Activated naive CD4-positive, alpha-beta T cell treated with anti-CD3 and anti-CD28 coated beads, Interleukin-2, amount 50 U/mL, for 72 hours (primary cell): ENCODE measurements at places on chromosomes 1 and 21. TPM values are rescaled to one million over a fixed set of nuclear protein-coding genes. Genes with fewer than 3 reads are reported as not detected.
A peak's percentile ranks its signal among the peaks of the same experiment; 100 is the strongest.

Gene LCE1B
- total RNA-seq: not detected

Gene HCRTR1
- total RNA-seq: not detected

Gene GBP7
- total RNA-seq: not detected

Gene SYT14
- total RNA-seq: not detected

Gene CTSS
- 88.4 TPM for total RNA-seq

Gene HTR1D
- total RNA-seq: not detected

Gene KCNJ15
- 1.5 TPM for total RNA-seq

Gene TRPM2
- total RNA-seq: 16.3 TPM

Gene HTR6
- 0.11 TPM for total RNA-seq

Gene OR2T33
- not detected for total RNA-seq

Gene ARHGAP30
- 180 TPM for total RNA-seq

Gene HMGCS2
- total RNA-seq: not detected

Gene LRRIQ3
- 1.6 TPM for total RNA-seq

GRCh38 chr1:23904748-23905357, 8.3 kb downstream of the CNR2 start:
- peak; percentile 58 for DNase-seq

DNA sequence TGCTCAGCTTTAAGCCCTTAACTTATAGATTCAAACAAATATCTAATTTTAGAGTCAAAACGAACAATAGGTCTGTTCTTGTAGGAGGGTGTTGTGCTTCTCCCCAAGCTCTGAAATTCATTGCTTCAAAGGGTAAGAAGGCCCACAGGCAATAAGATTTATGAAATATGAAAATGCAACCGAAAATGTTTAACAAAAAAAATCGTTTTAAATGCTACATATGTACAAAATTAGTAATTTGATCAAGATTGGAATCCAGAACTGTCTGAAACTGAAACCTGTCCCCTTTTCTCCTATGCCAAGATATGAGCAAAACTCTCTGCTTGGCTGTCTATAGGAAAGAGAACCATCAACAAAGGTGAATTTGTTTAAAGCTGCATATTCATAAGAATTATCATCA, 534.3 kb downstream of the PLPP3 start:
- no peak for DNase-seq

DNA sequence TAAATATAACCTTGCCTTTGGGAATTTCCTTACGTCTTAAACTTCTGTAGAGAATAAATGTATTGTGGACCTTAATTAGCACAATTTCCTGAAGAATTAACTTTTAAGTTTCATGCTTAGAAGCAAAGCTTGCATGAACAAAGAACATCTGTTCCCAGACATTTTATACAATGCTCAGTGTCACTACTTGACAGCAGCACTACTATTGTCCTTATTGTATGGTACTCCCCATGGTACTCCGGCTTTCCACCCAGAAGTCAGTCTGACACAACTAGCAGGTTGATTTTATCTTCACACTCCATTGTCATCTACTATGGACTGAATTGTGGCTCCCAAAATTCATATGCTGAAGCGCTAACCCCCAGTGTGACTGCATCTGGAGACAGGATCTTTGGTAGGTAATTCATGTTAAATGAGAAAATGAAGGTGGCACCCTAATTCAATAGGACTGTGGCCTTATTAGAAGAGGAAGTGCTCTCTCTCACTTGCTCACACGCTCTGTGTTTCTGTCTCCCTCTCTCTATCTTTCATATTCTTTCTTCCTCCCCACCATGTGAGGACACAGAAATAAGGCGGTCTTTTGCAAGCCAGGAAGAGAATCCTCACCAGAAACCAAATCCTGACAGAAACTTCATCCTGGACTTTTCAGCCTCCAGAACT, 10.7 kb upstream of the OR2B11 start:
- no peak for DNase-seq

- no peak for DNase-seq
These were observed 486.9 kb upstream of the USP24 start for GRCh38 chr1:55702064-55702463.

- DNase-seq: no peak
These were observed 199.1 kb downstream of the DYRK1A start for GRCh38 chr21:37565530-37566223.

- no peak for DNase-seq
These were observed 11.7 kb upstream of the SLC26A9 start for GRCh38 chr1:205954819-205955404.

DNA sequence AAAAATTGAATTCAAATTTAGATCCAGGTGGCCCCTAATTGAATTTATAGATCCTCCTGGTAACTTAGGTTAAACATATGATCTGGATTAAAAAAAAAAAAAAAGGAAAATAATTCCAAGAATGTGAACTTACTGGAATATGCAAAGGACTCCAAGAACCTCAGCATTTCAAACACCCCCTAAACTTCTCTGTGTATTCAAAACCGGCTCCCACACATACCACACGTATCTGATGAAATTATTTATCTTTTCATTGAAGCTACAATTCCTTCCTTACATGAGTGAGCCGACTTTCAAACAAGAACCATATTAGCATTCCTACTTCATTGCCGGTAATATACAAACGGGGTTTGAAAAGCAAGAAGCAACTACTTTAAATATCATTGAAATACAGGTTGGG, 61.4 kb upstream of the FMN2 start:
- no peak for DNase-seq

GRCh38 chr1:11851180-11851579, 3.6 kb upstream of the NPPA start:
- no peak for DNase-seq

- DNase-seq: no peak
These were observed 15.5 kb upstream of the SLC2A5 start for GRCh38 chr1:9084906-9085305.

DNA sequence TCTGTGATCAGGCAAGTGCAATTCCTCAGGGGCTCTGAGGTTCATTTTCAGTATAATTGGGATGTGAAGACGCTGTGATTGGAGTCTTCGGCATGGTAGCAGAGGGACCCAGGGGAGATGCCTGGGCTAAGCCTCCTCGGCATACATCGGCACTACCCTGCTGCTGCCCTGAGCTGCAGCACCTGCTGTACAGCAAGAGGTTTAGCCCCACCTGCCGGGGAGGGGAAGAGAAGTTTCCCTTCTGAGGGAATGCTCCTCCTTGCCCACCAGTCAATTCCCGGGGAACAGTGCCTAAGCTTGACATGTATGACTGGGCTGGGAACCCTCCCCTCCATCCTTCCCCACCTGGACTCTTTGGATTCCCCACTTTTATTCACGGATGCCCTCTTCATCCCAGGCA, 24.9 kb downstream of the CNIH3 start:
- no peak for DNase-seq

- no peak for DNase-seq
These were observed 3.3 kb upstream of the DHX9 start for GRCh38 chr1:182835806-182836205.

- no peak for DNase-seq
These were observed 30.7 kb downstream of the SYT2 start for GRCh38 chr1:202679406-202680177.

DNA sequence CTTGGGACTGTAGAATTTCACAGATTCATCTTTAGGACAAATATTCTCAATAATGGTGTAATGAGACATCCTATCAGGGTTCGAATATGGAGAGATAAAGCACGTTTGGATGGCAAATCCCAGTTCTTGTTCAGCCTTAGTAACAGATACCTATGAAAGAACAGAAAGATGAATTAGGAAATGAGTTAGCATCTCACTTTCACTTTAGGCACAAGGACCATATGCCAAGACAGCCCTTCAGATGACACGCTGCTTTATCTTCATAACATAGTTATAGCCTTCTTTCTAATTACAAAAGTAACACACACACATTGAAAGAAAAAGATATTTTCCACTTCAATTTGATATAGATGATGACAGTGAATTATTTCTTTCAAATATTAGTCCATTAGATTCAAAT, 173.6 kb downstream of the TGFBR3 start:
- no peak for DNase-seq

DNA sequence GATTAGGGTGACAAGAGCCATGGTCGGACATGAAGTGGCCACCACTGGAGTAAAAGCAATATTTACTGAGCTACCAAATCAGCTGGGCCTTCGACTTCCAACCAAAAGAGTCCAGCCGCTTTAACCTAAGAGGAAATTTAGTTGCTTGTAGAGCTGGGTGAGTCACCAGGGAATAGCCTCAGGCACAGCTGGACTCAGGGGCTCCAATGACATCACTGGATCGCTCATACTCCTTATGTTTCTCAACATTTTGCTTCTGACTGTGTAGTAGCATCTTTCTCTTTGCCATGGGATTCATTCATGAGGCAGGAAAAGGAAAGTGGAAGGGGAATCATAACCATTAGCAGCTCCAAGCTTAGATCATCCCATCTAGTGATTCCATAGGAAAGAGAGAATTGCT, 664.4 kb downstream of the MATN1 start:
- DNase-seq: no peak

DNA sequence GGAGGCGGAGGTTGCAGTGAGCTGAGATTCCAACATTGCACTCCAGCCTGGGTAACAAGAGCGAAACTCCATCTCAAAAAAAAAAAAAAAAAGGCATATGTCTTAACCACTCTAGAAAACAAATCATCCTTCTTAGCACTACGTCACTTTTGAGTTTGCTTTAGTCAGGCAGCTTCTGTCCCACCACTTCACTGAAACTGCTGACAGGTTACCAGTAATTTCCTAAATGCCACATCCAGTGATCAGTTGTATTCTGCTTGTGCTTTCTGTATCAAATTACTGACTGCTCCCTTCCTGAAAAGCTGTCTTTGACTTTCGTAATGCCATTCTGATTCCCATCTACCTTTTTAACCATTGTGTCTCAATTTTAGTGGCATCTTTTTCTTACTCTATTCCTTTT, 21.7 kb downstream of the RCOR3 start:
- no peak for DNase-seq

GRCh38 chr1:208562151-208562960, 318.2 kb upstream of the PLXNA2 start:
- no peak for DNase-seq

DNA sequence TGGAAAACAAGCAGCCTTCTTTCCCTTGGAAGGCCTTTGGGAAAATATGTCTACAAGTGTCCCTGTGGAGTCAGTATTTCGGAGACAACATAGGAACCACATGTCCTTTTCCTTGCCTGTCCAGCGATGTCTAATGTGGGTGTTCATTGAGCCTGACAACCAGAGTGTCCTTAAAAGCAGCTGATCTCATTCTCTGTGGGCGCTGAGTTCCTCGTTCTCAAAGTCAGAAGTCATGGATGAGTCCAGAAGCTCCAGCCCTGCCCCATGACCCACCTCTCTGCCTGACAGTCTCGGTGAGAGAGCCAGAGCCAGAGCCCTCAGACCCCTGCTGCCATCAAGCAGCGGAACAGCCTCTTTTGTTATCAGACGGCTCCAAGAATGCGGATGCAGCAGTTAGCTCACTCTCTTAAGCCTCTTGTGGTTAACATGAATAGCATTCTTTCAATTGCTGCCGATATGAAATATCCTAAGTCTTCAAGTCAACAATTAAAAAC, 329.2 kb downstream of the TGFB2 start:
- DNase-seq: no peak

GRCh38 chr1:29585656-29586055, 349.3 kb downstream of the PTPRU start:
- DNase-seq: no peak

- DNase-seq: no peak
These were observed 35.4 kb downstream of the TBCE start for GRCh38 chr1:235402457-235403200.

DNA sequence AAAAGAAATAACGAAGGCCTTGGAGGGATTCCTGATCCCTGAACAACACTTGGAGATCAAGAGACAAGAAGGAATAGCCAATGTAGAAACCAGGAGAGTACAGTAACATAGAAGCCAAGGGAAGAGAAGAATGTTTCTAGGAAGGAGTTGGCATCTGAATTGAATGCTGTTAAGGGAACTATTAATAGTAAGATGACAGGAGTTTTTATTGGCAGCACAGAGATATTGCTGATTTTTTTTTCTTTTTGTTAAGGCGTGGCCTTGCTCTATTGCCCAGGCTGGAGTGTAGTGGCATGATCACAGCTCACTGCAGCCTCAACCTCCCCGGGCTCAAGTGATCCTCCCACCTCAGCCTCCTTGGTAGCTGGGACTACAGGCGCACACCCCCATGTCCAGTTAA, 9.6 kb upstream of the SFT2D2 start:
- no peak for DNase-seq

GRCh38 chr1:169576241-169576934, 9.9 kb downstream of the F5 start:
- no peak for DNase-seq

GRCh38 chr1:153774780-153775457, at the start of gene SLC27A3:
TSS of gene SLC27A3 (plus strand) at chr1:153775407. CDS start at chr1:153775498, 91 bp downstream.
- no peak for DNase-seq

DNA sequence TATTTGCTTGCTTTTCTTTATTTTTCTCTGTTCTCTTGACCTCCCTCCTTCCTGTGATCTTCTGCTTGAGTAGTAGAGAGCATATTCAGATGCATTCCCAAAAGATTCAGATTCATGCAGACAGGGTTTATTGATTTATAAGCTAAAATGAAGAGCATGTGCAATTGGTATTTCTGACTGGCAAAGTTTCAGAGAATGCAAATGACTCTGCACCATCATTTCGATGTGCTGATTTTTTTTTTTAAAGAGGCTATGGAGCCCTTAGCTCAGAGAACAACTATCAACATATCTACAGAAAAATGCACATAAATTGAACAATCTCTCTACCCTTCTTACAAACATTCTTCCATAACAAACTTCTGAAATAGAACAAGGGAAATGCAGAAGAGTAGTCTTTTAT, 312.0 kb downstream of the VAV3 start:
- no peak for DNase-seq

- no peak for DNase-seq
These were observed 897 bp downstream of the ZYG11B start for GRCh38 chr1:52727114-52727586.

DNA sequence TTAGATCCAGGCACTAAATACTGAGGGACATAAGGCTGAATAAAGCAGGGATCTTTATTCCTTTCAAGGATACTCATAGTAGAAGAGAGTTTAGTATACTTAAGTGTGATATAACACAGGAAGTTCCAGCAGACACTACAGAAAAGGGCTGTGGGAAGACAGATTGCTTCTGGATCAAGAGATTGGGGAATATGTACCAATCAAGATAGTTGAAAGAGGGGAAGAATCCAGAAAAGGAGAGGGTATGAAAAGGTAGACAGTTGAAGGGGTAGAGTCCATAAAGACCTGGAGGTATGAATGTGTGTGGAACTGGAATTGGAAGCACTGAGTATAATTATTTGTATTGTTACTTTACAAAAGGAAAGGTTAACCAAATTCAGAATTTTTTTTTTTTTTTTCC, 2.4 kb downstream of the RPS6KC1 start:
- DNase-seq: no peak

GRCh38 chr21:37435711-37436110, 69.1 kb downstream of the DYRK1A start:
- DNase-seq: no peak

DNA sequence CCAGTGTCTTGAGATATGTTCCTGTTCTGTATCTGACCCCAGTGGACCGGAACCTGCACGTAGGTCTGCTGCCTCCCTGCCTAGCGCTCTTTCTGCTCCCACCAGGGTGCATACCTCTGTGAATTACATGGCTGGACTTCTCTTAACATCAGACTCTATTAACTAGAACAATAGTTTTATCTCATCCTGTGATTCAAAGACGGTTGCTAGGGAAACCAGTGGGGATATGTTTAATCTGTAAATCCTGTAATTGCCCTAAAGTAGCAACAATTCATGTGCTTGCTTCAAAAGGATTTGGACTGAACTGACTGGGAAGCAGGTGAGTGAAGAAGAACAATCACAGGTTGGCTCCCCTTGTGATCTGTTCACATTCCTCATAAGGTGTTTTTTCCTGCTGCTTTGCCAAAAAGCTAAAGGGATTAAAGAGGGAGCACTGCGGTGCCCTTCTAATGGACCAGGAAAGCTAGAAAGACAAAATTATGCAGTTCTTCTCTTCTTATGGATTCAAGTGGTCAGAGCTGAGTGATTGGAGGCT, 52.7 kb upstream of the DIRAS3 start:
- DNase-seq: no peak
